Karpas-422 (cell line): ENCODE measurements at places on chromosomes 2 and 18. TPM values are rescaled to one million over a fixed set of nuclear protein-coding genes. Genes with fewer than 3 reads are reported as not detected.

GRCh38 chr2:175567435-175568061 is 386.0 kb upstream of the ATP5MC3 start:
- DNase-seq, result no peak
- no peaks in the 10 kb centered on the region for H3K36me3 ChIP-seq
- H3K4me1 ChIP-seq, result no peaks in the 10 kb centered on the region
- H3K4me3 ChIP-seq, result no peak overlapping the region
- no peak overlapping the region for H3K27ac ChIP-seq

DNA sequence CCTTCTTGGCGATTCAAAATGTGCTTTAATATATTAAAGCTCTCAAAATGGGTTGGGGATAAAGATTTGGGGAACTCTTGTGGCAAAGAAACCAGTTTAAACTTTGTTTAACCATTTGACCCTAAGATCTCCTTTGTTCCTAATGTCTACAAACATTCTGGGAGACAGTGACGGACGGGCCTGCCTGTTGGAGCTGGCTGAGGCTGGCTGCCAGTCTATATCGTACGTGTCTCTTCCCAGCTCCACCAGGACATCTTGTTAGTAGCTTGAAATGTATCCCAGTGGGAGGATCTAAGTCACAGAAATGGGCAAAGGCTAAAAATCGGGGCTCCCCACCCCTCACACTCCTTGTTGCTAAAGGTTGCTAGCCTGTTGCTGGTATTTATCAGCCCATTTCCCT is 30.7 kb downstream of the ZNF532 start:
- no peak overlapping the region for H3K4me3 ChIP-seq
- peak overlapping the region; percentile 81; the same call in 1 of the 2 replicates for H3K27ac ChIP-seq
- H3K27me3 ChIP-seq, result no peaks in the 10 kb centered on the region
- peaks cover 41% of the 10 kb centered on the region for H3K4me1 ChIP-seq
- no peaks in the 10 kb centered on the region for H3K36me3 ChIP-seq

- no peaks in the 10 kb centered on the region for H3K4me1 ChIP-seq
- H3K27ac ChIP-seq, result no peak overlapping the region
- no peak for DNase-seq
- no peaks in the 10 kb centered on the region for H3K36me3 ChIP-seq
- no peaks in the 10 kb centered on the region for H3K27me3 ChIP-seq
Measured at GRCh38 chr18:67694787-67695186, 178.3 kb upstream of the DSEL start.

DNA sequence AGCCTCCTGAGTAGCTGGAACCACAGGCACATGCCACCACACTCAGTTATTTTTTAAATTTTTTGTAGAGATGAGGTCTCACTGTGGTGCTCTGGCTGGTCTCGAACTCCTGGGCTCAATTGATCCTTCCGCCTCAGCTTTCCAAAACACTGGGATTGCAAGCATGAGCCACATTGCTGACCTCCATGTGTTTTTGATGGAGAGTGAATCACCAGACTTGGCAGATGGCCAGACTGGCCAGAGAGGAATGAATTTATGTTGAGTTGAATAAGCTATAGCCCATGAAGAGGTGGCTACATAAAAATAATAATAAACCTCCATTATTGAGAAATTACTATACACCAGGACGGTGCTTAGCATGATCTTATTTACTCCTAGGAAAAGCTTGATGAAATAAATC is 91.5 kb downstream of the MREG start:
- no peaks in the 10 kb centered on the region for H3K27me3 ChIP-seq
- no peak overlapping the region for H3K27ac ChIP-seq
- peaks cover 27% of the 10 kb centered on the region for H3K4me1 ChIP-seq
- H3K36me3 ChIP-seq, result no peaks in the 10 kb centered on the region

DNA sequence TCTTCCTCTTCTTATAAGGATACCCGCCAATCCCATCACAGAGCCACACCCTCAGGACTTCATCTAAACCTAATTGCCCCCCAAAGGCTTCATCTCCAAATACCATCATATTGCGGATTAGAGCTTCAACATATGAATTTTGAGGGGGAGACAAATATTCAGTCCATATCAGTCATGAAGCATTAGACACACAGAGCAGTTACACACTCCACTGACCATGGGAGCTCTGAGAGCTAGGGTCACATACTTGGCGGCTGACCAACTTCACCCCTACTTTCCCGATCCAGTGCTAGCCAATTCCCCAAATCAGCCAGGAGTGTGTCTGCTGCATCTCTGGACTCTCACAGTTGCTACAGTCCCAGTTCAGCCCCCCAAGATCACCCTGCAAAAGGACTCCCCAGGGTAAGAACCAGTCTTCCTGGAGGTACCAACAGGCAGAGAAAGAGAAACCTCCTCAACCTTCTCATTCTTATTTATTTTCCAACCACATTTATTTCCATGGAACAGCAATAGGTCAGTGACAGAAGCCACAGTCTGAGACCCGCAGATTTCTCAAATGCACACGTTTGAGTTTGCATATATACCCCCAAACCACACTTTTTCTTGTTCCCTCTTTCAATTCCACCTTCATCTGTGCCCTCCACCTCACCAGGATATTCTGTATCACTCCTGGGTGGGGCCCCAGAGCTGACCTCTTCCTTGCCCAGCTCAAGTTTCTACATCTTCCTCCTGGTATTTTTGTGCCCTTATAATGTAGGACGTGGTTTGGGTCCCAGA is 33.3 kb downstream of the SPP2 start:
- H3K4me3 ChIP-seq, result no peak overlapping the region
- no peaks in the 10 kb centered on the region for H3K36me3 ChIP-seq
- H3K27ac ChIP-seq, result no peak overlapping the region
- DNase-seq, result no peak
- H3K27me3 ChIP-seq, result no peaks in the 10 kb centered on the region

DNA sequence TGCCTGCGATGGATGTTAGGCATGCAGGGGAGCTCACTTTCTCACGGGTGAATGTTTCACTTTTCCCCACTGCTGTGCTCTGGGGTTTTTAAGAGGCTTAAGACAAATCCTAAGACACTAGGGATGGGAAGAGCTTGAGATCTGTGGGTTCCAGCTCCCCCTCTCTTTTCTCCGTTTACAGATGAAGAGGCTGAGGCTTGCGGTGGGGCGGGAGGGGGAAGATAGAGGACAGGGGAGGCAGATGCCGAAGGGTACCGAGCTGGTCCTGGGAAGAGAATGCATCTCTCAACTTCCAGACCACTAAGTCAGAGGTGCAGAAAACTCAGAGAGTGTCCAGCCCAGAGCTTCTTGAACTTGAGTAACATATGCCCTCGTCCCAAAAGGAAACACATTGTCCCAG is 8.2 kb upstream of the ATOH8 start:
- H3K27me3 ChIP-seq, result no peaks in the 10 kb centered on the region
- H3K4me1 ChIP-seq, result peaks cover 15% of the 10 kb centered on the region
- H3K4me3 ChIP-seq, result no peak overlapping the region
- no peaks in the 10 kb centered on the region for H3K36me3 ChIP-seq
- DNase-seq, result no peak

DNA sequence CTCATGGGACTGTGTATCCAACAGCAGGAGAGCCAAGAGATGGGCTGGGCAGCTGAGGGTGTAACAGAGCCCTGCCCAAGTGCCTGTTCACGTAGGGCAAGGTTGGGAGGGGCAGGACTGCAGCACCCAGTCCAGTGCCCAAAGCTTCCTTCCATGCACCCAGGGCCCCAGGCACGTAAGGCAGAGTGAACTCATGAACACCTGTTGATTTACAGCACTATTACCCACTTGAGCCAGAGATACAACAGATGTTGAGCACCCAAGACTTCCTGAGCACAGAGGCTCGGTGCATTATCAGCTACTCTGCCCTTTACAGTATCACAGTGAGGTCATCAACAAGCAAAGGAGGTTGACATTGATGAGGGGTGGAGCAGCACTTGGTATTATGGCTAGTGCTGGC is 50.2 kb upstream of the FHL2 start:
- no peak for DNase-seq
- no peak overlapping the region for H3K4me3 ChIP-seq
- H3K27me3 ChIP-seq, result no peaks in the 10 kb centered on the region

- no peak overlapping the region for H3K4me3 ChIP-seq
- no peak for DNase-seq
- H3K36me3 ChIP-seq, result no peaks in the 10 kb centered on the region
- peaks cover 21% of the 10 kb centered on the region for H3K4me1 ChIP-seq
- H3K27ac ChIP-seq, result no peak overlapping the region
Measured at GRCh38 chr18:57976230-57976773, 67.7 kb upstream of the NEDD4L start.

DNA sequence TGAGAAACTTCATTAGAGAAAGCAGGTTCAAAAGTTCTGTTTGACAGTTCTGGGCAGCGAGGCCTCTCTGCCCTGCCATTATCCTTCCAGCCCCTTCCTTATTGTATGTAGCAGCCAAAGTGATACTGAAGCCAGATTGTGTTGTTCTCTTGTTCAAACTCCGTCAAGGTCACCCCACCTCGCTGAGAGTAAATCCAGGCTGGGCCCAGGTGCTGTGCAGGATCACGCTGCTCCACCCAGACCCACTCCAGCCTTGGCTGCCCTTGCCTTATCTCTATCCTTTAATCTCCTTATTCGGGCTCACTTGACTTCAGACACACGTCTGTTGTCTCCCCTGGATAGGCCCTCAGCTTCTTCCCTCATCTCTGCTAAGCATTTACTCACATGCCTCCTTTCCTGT is 196.1 kb downstream of the CPS1 start:
- no peaks in the 10 kb centered on the region for H3K4me1 ChIP-seq
- no peak overlapping the region for H3K4me3 ChIP-seq
- H3K27ac ChIP-seq, result no peak overlapping the region
- no peaks in the 10 kb centered on the region for H3K36me3 ChIP-seq

DNA sequence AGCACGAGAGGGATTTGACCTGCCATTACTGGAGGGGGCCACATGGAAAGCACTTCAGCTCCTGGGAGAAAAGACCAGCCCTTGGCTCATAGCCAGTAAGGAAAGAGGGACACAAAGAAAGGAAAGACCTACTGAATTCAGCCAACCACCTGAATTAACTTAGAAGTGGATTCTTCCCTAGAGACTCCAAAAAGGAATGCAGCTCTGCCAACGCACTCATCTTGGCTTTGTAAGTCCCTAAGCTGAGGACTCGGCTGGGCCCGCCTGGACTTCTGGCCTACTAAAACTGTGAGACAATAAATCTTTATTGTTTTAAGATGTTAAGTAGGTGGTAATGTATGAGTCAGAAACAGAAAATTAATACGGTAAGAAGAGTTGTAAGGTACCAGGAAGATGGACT is 11.5 kb downstream of the ATF2 start:
- H3K27me3 ChIP-seq, result no peaks in the 10 kb centered on the region
- no peak for DNase-seq
- peaks cover 5% of the 10 kb centered on the region; the same call in 1 of the 2 replicates for H3K36me3 ChIP-seq
- no peaks in the 10 kb centered on the region for H3K4me1 ChIP-seq

MAPK4 gene
- total RNA-seq, result not detected in 2 replicates

DNA sequence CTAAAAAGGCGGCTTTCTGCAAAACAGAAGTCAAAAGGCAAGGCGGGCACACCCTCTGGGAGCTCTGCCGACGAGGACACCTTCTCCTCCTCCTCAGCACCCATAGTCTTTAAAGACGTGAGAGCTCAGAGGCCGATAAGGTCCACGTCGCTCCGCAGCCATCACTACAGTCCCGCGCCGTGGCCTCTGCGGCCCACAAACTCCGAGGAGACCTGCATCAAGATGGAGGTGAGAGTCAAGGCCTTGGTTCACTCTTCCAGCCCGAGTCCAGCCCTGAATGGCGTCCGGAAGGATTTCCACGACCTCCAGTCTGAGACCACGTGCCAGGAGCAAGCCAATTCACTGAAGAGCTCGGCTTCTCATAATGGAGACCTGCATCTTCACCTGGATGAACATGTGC is 36.1 kb downstream of the SOCS6 start:
- H3K27me3 ChIP-seq, result no peaks in the 10 kb centered on the region
- no peaks in the 10 kb centered on the region for H3K4me1 ChIP-seq
- DNase-seq, result no peak
- no peak overlapping the region for H3K4me3 ChIP-seq
- no peaks in the 10 kb centered on the region for H3K36me3 ChIP-seq

CHST9 gene
- total RNA-seq, result not detected in 2 replicates

IL1RN gene
- total RNA-seq, result not detected in 2 replicates

CCL20 gene
- total RNA-seq, result not detected in 2 replicates

INPP1 gene
- total RNA-seq, result 0.89 and 2.8 TPM in 2 replicates

- no peaks in the 10 kb centered on the region for H3K27me3 ChIP-seq
- no peak overlapping the region for H3K27ac ChIP-seq
- no peak for DNase-seq
- H3K4me1 ChIP-seq, result no peaks in the 10 kb centered on the region
- no peaks in the 10 kb centered on the region for H3K36me3 ChIP-seq
Measured at GRCh38 chr2:147789720-147790119, 55.1 kb upstream of the ACVR2A start.

DLGAP1 gene
- 4.8 and 8.8 TPM in 2 replicates for total RNA-seq

DNA sequence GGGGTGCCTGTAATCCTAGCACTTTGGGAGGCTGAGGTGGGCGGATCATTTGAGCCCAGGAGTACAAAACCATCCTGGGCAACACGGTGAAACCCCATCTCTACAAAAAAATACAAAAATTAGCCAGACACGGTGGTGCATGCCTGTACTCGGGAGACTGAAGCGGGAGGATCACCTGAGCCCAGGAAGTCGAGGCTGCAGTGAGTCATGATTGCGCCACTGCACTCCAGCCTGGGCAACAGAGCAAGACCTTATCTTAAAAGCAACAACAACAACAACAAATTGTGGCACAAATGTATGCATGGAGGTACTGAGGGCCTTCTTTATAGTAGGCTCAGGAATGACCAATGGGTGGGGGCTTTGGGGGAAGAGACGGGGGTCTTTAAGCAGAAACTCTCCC is 38.5 kb downstream of the HPCAL1 start:
- H3K36me3 ChIP-seq, result no peaks in the 10 kb centered on the region
- H3K4me3 ChIP-seq, result no peak overlapping the region
- H3K27me3 ChIP-seq, result no peaks in the 10 kb centered on the region
- H3K4me1 ChIP-seq, result peaks cover 21% of the 10 kb centered on the region

DNA sequence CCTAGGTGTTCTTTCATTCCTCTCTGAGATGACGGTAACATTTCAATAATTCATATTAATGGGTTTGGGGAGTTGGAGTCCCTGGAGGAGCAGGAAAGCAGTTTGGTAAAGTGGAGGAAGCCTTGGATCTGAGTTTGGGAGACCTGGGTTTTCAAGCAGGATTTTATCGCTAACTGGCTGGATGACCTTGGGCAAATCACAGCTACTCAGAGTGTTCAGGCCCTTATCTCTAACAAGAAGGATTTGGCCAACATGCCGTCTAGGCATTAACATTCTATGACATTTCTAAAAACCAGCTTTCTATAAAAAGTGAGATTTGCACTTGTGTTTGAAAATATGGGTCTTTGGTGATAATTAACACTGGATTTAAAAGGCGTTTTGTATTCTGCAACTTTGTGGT is 59.7 kb upstream of the MEX3C start:
- H3K4me1 ChIP-seq, result peaks cover under 1% of the 10 kb centered on the region
- no peak overlapping the region for H3K27ac ChIP-seq
- H3K27me3 ChIP-seq, result no peaks in the 10 kb centered on the region
- H3K4me3 ChIP-seq, result no peak overlapping the region

- peak; percentile 41 for DNase-seq
- no peaks in the 10 kb centered on the region for H3K36me3 ChIP-seq
- no peaks in the 10 kb centered on the region for H3K27me3 ChIP-seq
- no peak overlapping the region for H3K4me3 ChIP-seq
- H3K4me1 ChIP-seq, result no peaks in the 10 kb centered on the region
- no peak overlapping the region for H3K27ac ChIP-seq
Measured at GRCh38 chr18:27363872-27364271, 178.8 kb upstream of the CHST9 start.

- DNase-seq, result no peak
- H3K36me3 ChIP-seq, result no peaks in the 10 kb centered on the region
Measured at GRCh38 chr2:145739681-145740080, 1219.8 kb upstream of the ZEB2 start.

ARHGAP28 gene
- not detected in 2 replicates for total RNA-seq

GRCh38 chr2:234623521-234623991 is 126.7 kb upstream of the ARL4C start:
- no peaks in the 10 kb centered on the region for H3K4me1 ChIP-seq

KCNIP3 gene
- 0.18 TPM in 1 of 2 replicates, not detected in the other for total RNA-seq

SLC19A3 gene
- not detected in 2 replicates for total RNA-seq

MCFD2 gene
- 37.8 and 47.6 TPM in 2 replicates for total RNA-seq
